Effector memory CD4-positive, alpha-beta T cell (primary cell): ENCODE measurements at places on chromosomes 4 and X.

- no peak for DNase-seq
Observed at GRCh38 chr4:4764558-4764905, 94.9 kb upstream of the MSX1 start.

GRCh38 chr4:17092736-17093437 lies 194.4 kb upstream of the LDB2 start:
- DNase-seq = no peak

GRCh38 chrX:79107891-79108718 lies 36.4 kb upstream of the GPR174 start:
- DNase-seq = no peak

GRCh38 chrX:63394872-63395271 lies 43.7 kb upstream of the SPIN4 start:
- no peak for DNase-seq

GRCh38 chrX:12999422-12999821 lies 24.5 kb downstream of the TMSB4X start:
- no peak for DNase-seq

DNA sequence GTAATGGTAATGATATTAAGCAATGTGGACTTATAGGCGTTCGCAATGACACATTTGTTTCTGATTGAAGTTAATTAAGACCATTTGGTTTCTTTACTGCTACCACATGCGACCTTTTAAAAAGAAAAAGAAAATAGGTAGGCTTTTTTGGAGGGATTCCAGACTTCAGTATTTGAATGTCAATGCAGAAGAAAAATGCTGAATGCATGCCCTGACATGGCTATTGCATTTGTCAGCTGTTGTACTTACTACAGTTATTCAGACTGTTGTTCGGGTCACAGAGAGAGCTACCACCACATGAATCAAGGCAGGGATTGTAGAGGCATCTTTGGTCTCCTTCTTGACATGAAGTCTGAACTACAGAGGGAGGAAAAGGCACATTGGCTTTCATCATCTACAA lies 163.7 kb downstream of the CORIN start:
- DNase-seq = no peak

DNA sequence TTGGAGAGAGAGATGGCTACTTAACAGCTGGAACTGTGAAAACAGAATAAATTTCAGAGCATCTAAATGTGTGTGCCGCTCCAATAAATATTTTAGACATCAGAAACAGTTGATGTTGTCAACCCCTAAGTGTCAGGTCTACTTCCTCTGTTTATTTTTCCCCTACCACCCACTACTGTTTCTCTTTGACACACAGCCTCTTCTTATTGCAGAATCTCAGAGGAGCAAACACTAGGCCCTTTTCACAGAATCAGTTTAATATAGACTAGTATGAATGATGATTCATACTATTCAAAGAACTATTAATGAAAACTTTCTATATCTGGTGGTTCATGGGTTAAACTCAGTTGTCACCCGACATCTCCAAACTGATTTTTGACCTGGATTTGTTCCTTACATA lies 33.9 kb downstream of the NAA11 start:
- no peak for DNase-seq

GRCh38 chrX:1463581-1463980 lies 10.9 kb upstream of the ASMTL start:
- no peak for DNase-seq

GRCh38 chr4:140098455-140099160 lies 55.4 kb downstream of the MAML3 start:
- no peak for DNase-seq

- DNase-seq = no peak
Observed at GRCh38 chr4:8594097-8595038, 1.8 kb downstream of the CPZ start.

GRCh38 chr4:87270144-87270543 lies 49.7 kb upstream of the KLHL8 start:
- no peak for DNase-seq

GRCh38 chr4:74517996-74518395 lies 73.1 kb downstream of the AREG start:
- no peak for DNase-seq
